ENCODE measurements at places on chromosomes 6 and 20. TPM values are rescaled to one million over a fixed set of nuclear protein-coding genes. Genes with fewer than 3 reads are reported as not detected.

OSBPL2 gene
- 21.1 TPM for total RNA-seq

CPNE5 gene
- 0.25 TPM for total RNA-seq

NMBR gene
- not detected for total RNA-seq

ZNF334 gene
- 1.9 TPM for total RNA-seq

VWA7 gene
- 2.3 TPM for total RNA-seq

TAF8 gene
- 13.1 TPM for total RNA-seq

SAMD10 gene
- 3.5 TPM for total RNA-seq

CALHM6 gene
- total RNA-seq = 2.2 TPM

SRC gene
- 9.6 TPM for total RNA-seq

ARFRP1 gene
- 23.6 TPM for total RNA-seq

SPATS1 gene
- total RNA-seq = not detected

KIFC1 gene
- total RNA-seq = 0.38 TPM

PTCHD4 gene
- total RNA-seq = 0.18 TPM

Measured in left lobe of liver (tissue), 2 donors.